Activated T-cell treated with anti-CD3 and anti-CD28 coated beads for 4 hours (primary cell): ENCODE measurements at places on chromosomes 12 and 14.

DNA sequence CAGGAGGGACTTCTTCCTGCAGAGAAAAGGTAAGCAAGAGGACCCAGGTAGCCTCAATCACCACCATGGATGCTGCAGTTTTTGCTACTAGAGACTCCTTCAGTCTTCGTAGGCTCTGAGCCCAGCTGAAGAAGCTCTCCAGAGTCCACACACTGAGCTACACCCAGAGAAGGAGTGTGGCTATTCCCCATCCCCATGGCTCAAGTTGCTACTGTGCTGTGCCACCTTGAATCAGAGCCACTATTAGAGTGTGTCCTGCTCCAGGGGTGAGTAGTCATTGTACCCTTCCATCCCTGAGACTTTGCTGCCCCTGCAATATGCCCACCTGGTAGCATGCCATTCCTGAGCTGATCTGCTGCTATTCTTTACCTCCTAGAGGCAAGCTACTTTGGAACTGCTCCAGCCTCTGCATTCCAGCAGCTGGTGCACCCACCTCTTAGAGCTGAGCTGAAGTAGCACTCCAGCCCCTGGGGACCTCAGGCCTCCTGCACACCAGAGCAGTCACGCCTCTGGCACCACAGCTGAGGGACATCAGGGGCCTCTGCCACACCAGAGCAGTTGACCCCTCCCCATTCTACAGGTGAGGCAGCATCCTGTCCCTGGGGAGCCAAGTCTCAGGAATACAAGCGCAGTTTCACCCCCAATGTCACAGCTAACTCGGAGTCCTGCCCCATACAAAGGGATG, 213.0 kb downstream of the TRHDE start:
- DNase-seq = no peak

DNA sequence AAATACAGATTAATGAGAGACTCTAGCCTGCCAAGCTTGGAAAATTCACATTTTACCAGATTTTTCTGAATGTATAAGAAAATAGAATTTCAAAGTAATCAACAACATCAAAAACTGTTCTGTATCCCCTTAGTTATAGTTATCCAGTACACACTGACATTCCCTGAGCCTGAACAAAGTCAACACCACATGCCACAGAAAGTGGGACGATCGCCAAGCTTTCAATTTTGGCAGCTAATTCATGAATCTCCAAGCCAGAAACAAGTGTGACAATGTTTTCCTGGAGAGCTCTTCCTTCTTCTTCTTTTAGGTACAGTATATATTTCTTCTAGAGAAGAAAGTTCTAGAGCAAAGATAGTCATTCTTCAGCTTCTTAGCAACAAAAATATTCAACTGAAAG, 290.2 kb downstream of the PRKD1 start:
- DNase-seq = no peak

GRCh38 chr14:94747739-94748138, 22.2 kb downstream of the GSC start:
- no peak for DNase-seq

- peak; percentile 36 for DNase-seq
Observed at GRCh38 chr12:71746974-71747611, 7.6 kb upstream of the RAB21 start.

DNA sequence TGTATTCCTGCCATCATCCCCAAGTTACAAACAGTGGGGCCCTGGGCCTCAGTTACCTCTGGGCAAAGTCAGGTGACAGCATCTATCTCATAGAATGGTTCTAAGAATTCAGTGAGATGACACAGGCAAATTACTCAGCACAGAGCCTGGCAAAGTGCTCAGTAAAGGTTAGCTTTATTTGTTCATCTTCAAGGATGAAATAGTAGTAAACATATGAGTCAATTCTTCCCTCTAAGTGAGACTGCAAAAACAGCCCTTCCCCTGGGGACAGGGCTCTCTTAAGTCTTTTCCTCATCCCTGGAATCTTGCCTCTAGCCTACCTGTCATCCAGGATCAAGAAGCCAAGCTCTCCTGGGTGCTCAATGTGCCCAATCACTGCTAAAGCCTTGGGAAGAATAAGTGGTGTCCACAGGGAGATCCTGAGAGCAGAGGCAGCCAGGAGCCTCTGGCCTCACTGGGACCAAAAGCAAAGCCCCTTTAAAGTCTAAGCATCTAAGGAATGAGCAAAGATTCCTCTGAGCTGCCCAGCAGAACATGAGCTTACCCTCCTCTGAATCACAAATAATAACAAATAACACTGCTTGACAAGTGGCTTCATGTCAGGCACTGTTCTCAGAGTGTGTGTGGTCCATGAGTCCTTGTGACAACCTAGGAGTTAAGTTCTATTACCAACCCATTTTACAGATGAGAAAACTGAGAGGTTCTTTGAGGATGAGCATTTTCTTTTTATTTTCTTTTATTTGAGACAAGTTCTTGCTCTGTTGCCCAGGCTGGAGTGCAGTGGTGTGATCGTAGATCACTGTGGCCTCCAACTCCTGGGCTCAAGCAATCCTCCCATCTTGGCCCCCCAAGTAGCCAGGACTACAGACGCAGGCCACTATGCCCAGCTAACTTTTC, 12.1 kb downstream of the NUAK1 start:
- no peak for DNase-seq

DNA sequence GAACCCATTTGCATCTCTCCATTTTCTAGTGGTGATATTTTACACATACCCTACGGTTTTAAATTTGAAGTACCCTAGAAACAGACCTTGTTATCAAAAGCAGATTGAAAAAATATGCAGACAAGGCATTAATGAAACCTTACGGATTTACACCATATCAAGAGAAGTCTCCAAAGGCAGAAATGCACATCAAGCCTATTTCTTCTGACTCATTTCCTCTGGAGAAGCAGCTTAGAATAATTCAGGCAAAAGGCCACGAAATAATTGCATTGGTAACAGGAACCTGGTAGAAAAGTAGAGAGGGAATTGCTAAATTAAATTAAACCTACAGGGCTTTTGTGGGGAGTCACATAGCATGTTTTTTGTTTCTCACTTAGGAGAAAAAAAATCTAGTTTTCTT, 34.7 kb downstream of the KICS2 start:
- DNase-seq = no peak

DNA sequence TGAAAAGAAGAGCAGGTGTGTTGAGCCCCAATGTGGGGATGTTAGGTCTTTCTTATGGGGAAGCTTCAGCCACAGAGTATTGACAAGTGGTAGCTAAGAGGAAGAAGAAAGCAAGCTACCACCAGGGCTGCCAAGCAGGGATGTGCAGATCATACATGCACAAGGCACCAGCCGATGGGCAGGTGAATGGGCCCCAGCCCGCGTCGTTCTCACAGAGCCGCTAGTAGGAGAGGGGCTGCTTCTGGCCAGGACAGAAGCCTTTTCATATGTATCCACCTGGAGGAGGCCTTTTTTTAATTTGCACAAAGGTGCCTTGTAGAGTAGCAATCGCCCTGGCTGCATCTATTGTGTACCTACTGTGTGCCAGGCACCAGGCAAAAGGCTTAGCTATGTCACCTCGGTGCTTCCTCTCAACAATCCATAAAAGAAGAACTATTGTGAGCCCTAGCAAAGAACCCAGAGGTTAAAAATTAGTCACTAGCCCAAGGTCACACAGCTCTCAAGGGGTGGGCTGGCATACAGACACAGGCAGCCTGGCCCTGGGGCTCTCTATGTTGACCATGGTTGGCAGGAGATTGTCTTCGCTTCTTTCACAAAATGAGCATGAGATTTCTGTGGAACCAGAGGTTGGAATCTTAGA, 8.2 kb downstream of the NUAK1 start:
- DNase-seq = no peak
